ENCODE measurements at places on chromosomes 13 and 19. TPM values are rescaled to one million over a fixed set of nuclear protein-coding genes. Genes with fewer than 3 reads are reported as not detected.
A peak's percentile ranks its signal among the peaks of the same experiment; 100 is the strongest.

GRCh38 chr13:110387451-110388107 lies 80.5 kb downstream of the COL4A2 start:
- DNase-seq = no peak

The RCBTB2 gene
- 3.2 TPM for total RNA-seq

GRCh38 chr13:107554460-107554859 lies 660.9 kb downstream of the LIG4 start:
- no peak for DNase-seq

DNA sequence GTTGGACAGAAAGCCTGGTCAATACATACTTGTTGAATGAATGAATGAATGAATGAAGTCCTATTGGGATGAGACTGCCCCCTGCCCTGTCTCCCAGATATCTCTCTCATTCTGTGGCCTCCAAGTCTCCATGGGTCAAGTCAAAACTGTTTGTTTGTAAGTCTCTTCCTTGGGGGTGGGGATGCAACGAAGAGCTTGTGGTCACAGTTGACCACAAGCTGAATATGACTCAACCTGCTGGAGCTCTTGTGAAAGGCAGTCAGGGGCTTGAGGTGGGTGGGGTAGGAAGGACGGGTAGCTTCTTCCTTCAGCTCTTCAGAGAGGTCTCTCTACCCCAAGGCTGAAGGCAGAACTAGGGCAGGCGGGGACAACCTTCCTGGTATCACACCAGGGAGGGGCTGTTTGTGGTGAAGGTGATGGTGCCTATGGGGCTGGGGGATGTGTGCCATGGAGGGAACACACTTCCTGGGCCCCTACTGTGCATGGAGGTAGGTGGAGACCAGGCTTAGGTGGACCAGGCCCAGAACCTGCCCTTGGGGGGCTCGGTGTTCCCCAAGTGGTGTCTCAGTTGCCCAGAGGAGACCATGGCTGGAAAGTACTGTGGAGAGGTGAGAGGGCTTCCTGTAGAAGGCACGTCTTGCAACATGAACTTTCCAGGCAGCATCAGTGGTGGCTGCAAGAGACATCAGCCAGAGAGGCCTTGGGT lies 8.0 kb downstream of the MYO1F start:
- peak; percentile 70 for DNase-seq

The ZNF320 gene
- 17.7 TPM for total RNA-seq

GRCh38 chr13:32407854-32408253 lies 20.1 kb downstream of the N4BP2L1 start:
- no peak for DNase-seq

GRCh38 chr19:30784850-30785457 lies 412.8 kb downstream of the ZNF536 start:
- peak; percentile 66 for DNase-seq

DNA sequence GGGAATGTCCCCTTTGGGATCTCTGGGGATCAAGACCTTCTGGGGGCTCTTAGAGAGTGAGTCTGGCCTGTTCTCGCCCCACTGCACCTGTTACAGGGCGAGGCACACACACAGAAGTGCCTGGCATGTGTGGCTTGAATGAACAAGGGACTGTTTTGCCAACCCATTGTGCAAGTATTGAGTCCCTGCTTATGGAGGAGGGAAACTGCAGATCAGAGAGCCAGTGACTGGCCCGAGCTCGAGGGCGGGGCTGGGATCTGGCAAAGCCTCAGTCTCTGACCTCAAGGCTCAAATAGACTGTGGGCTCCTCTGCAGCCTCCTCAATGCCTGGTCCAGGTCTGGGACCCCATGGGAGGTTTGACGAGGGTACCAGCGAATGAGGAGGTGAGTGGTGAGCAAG lies 5.5 kb downstream of the RAVER1 start:
- no peak for DNase-seq

DNA sequence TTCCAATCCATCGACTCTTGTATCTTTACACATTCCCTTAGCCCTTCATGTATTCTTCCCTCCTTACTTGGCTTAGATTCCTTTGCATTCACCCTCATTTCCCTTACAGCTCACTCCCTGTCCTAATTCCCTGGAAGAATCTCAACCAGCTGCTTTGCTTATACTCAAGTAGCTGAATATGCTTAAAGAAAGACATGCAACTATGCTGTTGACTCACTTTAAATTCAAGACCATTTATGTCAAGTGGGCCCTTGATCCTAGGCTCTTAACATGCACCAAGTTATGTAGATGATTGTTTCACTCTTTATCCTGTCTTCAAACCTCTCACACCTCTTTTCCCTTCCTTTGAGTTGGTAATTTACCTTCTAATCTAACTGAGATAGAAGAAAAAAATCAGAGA lies 7.4 kb downstream of the CCDC122 start:
- DNase-seq = no peak

The GJB2 gene
- total RNA-seq = 19.4 TPM

DNA sequence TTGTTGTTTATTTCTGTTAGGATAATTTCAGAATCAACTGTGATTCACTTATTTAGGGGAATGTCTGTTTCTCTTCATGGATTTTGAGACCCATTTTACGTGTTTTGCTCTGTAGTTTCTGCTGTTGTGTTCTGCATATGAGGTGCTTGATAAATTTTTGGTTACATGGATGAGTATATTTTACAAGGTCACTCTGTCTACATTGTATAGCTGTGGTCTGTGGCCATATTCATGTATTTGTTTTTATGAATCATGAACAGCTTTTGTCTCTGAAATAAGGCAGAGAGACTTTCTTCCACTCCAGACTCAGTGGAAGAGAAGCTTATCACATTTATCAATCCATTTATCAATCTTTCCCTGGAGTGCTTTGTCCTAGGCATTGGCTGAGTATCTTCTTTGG lies 56.6 kb downstream of the PDS5B start:
- DNase-seq = no peak
